ENCODE measurements at places on chromosomes 2 and 18. TPM values are rescaled to one million over a fixed set of nuclear protein-coding genes. Genes with fewer than 3 reads are reported as not detected.
A peak's percentile ranks its signal among the peaks of the same experiment; 100 is the strongest.

- no peaks in the 10 kb centered on the region for H3K4me1 ChIP-seq
- no peaks in the 10 kb centered on the region for H3K27me3 ChIP-seq
- H3K27ac ChIP-seq: no peak overlapping the region
- H3K36me3 ChIP-seq: no peaks in the 10 kb centered on the region
- no peak for DNase-seq
Observed at GRCh38 chr2:156565066-156565710, 129.0 kb downstream of the GPD2 start.

DNA sequence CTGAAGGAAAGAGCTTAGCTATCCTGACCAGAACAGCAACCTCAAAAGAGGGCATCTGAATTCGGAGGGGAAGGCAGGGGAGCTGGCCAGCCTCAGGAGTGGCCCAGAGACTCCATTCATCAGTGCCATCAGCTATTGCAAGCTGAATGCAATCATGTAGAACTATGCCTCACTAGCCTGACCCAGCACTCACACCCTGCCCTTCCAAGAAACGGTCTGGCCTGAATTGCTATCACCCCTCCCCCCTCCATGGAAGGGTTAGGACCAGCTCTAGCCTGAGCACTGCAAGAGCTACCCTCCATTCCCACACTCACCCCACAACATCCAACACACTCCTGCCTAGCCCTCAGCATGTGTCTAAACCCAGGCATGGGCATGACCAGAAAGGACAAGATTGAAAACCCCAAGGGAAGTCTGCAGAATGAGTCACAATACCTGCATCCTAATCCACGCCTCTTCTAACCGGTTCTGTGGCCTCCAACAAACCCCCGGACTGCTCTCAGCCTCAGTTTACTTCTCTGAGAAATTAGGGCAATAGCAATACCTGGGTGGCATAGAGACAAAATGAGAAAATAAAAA is 120.3 kb downstream of the BCL11A start:
- H3K27me3 ChIP-seq: no peaks in the 10 kb centered on the region

DNA sequence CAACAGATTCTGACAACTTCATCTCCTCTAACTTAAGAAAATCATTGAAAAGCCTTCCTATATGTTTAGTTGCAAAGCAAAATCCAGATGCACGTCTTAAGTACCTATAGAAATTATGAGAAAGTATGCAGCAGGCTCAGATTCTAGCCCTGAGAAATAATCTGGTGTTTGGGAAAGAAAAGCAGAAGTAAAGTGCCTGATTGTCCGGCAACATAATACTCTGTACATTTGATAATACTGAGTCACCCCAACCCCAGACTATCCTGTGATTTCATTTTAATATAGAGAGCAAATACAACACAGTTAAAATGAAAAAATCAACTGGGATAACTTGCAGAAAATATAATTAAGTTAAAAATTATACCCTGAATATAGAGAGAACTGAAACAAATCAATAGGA is 13.5 kb downstream of the RFX8 start:
- H3K4me1 ChIP-seq: peaks cover 9% of the 10 kb centered on the region
- no peak overlapping the region for H3K4me3 ChIP-seq
- no peak for DNase-seq
- H3K27me3 ChIP-seq: no peaks in the 10 kb centered on the region
- no peak overlapping the region for H3K27ac ChIP-seq
- peaks cover 8% of the 10 kb centered on the region for H3K36me3 ChIP-seq

DNA sequence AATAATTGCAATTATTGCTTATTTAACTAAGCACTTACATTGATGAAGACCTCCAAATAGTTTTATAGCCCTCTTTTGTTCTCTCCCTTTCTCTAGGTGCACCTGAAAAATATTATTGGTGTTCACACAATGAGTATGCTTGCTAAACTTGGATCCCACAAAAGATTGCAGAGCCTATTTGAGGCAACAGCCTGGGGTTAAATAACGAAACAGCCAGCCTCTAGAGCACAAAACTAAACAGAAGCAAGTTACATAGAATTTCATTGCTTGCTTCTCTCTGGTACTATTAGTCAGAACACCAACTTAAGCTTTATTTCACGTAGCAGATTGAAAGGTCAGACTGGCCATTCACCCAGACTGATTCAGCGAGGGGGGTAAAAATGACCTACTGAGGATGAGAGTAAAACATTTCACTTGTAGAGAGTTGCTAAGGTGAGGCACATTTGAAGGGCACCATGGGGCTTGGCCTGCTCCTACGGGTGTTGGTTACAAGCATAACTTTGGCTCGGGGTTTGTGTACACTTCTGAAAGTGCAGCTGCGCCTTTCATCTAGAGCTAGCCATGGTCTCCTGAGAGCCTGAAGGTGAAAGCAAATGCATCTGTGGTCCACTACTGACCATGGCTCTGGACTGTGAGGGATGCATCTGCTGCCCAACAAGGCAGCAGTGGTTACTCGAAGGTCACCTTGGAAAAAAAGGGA is 225.1 kb upstream of the LRRTM1 start:
- H3K4me3 ChIP-seq: no peak overlapping the region
- H3K4me1 ChIP-seq: no peaks in the 10 kb centered on the region
- no peaks in the 10 kb centered on the region for H3K36me3 ChIP-seq

DNA sequence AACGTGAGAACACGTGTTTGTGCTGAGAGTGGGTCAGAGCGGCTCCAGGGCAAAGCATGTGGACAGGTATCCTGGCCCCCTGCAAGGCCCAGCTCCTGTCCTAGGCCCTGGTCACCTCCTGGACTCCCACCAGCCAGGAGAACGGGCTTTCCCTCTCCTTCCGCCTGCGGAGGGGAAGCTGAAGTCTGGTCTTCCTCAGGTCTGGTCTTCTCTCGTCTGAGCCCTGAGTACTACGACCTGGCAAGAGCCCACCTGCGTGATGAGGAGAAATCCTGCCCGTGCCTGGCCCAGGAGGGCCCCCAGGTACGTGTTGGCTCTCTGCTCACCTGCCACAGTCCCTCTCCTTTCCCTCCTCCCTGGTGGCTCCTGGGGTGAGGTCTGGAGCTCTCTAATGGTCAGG is 963 bp downstream of the GNLY start:
- peak overlapping the region; percentile 16 for H3K4me3 ChIP-seq
- no peaks in the 10 kb centered on the region for H3K36me3 ChIP-seq
- H3K27ac ChIP-seq: no peak overlapping the region
- H3K27me3 ChIP-seq: peaks cover 2% of the 10 kb centered on the region

C1GALT1C1L gene
- total RNA-seq: not detected

CSRNP3 gene
- not detected for total RNA-seq

Measured in activated CD4-positive, alpha-beta T cell treated with anti-CD3 and anti-CD28 coated beads, Interleukin-2, amount 10 ng/mL, durations not matched to agents 7 days and 5 days (primary cell).